ENCODE measurements at places on chromosomes 1 and 21.

DNA sequence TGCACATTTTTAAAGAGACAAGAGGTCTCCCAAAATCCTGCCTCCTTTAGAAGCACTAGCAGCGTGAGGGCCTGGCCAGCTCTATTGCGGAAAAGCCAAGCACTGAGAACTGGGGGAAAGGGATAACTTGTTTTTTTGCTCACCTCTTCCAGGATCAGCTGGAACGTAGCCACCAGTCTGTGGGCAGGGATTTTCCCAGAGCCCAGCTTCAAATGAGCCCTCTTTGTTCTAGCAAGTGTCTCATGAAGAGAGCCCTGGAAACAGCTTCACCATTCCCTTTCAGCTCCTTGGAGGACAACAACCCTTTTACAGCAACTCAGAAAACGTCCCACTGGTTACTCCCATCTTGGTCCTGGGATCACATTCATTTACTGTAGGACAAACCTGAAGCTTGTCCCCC, 195.4 kb downstream of the LMX1A start:
- DNase-seq, result no peak

DNA sequence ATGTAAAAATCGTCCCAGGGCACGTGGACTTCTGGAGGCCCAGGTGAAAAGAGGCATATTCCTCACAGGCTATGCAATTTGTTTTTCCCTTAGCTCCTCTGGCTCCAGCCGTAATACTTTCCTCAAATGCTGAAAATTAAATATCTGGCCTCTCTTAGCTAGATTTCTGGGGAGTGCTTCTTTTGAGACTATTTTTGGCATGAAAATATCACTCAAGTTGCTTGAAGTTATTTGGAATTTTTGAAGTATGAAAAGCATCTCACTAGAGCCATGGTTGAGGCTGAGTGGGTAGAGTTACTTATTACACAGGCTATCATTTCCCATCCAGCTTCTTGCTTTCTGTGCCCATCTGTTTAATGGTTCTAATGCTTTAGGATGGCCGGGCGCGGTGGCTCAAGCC, 59.7 kb downstream of the MYOM3 start:
- DNase-seq, result no peak

- DNase-seq, result no peak
These were observed 43.7 kb downstream of the GTF2B start for GRCh38 chr1:88847643-88848042.

- no peak for DNase-seq
These were observed 40.3 kb upstream of the LRRC8B start for GRCh38 chr1:89484092-89485038.

DNA sequence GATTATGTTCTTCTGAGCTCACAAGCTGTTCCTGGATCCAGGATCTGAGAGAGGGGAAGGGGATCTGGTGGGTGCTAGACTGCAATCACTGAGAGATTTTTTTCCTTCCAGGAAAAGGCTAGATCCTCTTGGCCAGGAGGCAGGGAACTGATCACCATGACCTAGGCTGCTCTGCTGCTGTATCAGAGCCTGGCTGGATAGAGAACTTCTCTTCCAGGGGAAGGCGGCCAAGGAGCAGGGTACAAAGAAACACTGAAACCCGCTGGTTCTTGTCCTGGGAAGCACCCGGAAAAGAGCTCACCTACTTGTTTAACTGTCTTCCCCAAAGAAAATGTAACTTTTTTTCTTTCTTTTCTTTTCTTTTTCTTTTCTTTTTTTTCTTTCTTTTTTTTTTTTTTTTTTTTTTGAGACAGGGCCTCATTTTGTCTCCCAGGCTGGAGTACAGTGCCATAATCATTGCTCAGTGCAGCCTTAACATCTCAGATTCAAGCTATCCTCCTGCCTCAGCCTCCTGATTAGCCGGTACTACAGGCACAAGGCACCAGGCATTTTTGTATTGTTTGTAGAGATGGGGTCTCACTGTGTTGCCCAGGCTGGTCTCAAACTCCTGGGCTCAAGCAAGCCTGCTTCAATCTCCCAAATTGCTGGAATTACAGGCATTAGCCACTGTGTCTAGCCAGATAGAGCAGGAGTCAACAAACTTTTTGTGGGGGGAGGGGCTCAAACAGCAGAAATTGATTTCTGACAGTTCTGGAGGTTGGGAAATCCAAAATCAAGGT, 12.4 kb upstream of the RPS6KA1 start:
- DNase-seq, result no peak

DNA sequence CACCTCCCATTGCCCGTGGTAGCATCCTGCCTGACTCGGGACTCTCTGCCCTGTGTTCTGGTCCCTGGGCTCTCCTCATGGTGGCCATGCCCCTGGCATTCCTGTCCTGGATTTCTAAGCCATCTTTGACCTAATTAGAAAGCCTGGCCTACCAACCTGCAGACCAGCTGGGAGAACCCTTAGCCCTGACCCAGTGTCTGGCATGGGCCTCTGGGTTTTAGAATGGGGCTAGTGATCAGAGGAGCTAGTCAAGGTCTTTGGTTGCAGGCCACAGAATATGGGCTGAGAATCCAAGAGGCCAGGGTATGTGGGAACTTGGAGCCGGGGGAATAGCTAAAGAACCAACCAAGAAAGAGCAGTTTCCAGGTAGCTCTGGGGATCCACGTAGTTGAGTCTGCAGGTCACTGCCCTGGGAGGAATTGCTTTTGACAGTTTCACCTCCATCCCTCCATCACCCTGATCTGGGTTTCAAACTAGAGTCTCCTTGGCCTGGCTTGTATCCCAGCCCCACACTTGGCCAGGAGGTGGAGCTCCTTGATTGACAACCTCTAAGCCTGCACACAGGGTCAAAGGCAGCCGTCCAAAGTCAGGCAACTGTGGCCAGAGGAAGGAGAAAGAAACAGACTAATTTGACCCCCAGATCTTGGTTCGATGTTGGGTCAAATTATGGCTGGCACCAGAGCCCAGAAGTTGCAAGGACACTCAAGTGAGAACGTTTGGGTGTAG, 54.7 kb upstream of the ABCG1 start:
- DNase-seq, result no peak

DNA sequence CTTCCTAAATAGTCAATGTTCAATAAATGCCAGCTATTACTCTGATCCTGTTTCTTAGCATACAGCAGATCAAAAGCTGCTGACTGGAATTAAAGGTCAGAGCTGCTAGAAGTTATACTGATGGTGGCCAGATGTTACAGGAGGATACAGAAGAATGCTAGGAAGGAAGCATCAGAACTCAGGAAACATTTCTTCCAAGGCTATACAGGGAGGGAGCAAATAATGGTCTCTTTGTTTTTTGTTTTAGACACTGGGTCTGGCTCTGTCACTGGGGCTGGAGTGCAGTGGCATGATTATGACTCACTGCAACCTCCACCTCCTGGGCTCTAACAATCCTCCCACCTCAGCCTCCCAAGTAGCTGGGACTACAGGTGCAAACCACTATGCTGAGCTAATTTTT, 175.5 kb downstream of the RGS7 start:
- DNase-seq, result no peak

DNA sequence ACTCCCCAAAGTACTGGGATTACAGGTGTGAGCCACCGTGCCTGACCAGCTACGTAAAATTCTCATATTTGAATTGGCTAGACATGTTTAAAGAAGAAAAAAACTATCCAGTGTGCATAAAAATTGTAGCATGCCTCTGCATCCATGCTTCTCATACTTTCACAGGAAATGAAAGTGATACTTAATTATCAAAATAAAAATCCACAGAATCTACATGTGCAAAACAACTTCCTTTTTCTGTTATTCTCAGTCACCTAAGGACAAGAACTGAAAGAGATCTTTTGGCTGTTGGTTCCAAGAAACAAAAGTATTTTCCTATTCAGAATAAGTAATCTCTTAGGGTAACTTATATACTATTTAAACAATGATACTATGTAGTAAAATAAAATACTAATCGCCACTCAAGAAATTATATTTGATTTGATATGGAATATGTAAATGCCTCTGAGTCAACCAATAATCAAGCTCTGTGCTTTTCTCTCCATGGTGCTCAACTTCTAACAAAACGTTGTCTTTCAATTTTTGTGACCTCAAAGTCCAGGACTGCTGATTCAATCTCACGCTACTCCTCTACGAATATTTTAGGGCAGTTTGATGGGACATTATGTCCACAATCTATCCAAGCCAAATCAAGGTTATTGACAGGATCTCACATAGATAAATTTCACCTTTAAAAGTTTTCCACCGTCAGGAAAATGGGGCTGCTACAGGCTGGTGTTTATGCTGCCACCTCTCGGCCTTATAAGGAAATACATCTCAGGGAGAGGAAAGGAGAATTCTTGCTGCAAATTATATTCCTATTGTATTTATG, 102.7 kb downstream of the ZNF281 start:
- DNase-seq, result peak; percentile 63

- DNase-seq, result peak; percentile 67
These were observed 720 bp upstream of the F3 start for GRCh38 chr1:94542088-94542870.

DNA sequence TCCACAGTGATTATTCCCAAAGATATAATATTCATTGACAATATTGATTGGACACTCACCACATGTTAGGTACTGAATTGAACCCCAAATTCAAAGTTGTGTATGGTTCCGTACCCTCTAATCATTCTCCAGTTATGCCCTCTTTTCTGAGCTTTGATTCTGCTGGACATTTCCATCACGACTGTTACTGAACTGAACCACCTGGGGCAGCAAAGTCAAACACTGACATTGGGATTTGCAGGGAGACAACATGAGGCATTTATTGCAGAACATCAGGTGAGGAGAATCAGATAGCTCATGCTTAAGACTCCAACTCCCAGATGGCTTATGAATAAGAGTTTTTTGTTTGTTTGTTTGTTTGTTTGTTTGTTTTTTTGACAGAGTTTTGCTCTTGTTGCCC, 420.9 kb downstream of the DISC1 start:
- no peak for DNase-seq

- no peak for DNase-seq
These were observed 940 bp downstream of the SRRM1 start for GRCh38 chr1:24644100-24644384.

DNA sequence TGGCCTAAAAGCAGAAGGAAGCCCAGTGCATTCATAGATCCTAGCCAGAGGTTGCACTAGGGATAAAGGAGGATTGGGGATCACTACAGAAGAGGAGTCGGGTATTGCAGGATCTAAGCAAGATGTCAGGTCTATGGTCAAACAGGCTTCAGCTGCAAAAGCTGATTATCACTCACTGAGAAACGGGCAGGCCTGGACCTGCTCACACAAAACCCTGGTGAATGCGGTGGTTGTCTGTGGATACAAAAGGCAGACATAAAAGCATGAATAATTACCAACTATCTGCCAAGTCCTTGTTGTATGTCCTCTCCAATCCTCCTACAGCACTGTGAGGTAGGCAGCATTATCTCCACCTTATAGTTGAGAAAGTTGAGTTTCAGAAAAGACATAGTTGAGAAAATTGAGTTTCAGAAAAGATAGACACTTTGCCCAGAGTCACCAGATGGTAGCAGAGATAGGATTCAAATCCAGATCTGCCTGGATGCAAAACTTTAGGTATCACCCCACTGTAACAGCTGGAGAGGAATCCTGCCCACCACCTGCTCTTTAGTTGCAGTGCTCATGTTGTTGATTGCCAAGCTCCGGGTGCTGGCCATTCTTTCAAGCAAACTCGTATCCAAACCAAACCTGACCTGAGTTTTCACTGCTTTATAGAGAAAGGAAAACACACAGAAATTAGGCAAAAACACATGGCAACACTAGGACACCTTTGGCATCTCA, 49.6 kb upstream of the HOOK1 start:
- DNase-seq, result no peak

DNA sequence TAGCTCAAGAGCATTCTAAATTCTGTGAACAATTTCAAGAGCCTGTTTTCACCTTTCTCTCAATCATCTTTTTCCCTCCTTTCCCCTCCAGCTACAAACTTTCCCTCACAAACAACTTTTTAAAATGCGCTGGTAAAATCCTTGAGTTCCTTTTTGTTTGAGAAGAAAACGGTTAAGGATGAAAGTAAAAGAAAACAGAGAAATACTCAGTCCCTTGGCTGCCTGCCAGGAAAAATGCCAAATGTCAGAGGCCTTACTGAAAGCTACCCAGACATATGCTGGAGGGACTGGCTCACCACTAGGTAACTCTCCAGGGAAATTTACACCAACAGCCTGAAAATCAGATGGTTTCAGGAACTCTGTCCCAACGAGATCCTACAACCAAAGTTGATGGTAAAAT, 11.0 kb upstream of the SERBP1 start:
- no peak for DNase-seq

GRCh38 chr1:15384301-15384901, 25.3 kb upstream of the EFHD2 start:
- DNase-seq, result peak; percentile 46

- DNase-seq, result no peak
These were observed 52.2 kb downstream of the CAPZB start for GRCh38 chr1:19432943-19433718.

DNA sequence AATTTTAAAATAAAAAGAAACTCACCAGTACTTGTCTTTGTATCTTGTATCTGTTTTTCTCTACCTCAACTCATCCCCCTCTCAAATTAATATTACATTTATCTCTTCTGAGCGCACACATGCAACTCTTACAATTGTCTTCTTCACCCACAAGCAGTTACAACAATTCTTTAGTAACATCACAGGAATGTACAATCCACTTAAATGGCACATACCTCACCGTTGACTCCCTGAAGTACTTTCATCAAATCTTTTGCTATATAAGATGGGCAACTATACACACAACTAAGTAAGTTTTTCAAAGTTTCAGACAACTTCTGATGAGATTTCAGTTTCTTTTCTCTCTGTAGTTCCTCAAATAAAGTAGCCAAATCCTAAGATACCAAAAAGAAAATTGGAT, 28.3 kb downstream of the HEATR1 start:
- peak; percentile 40 for DNase-seq

DNA sequence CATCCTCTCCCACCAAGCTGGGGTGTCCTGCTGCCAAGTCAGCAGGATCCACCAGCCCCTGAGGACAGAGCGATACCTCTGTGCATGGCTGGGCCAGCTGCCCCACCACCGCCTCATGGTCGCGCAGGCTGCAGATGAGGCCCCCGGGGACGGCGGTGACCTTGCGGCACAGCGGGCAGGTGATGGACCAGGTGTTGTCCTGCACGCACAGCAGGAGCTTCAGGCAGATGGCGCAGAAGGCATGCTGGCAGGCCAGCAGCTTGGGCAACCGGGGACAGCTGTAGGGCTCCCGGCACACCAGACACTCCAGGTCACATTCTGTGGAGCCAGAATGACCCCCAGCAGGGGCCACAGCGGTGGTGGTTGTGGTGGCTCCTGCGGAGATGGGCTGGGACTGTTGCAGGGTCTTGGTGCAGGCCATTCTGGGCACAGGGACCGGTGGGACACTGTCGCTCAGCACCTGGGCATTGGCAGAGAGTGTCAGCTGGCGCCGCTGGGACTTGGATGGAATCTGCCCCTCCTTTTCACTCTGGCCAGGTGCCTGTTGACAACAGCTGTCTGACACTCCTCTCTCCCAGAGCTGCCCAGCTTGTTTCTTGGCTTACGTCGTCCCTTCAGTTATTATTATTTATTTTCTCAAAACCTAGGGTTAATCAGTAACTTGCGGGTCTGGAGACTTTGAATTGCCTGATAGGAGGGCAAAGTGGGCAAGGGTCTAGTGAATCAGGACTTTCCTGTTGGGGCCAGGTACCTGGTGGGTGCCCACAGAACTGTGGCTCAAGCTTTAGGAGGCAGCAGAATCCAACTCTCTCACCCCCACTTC, at the start of gene RNF186:
Gene RNF186 (minus strand): TSS at position 603 of the 823 bp plus-strand sequence. CDS start 182 bp downstream, at position 421.
- DNase-seq, result no peak

All from AG08395 (cell line).